ENCODE measurements at places on chromosomes 4 and X.

DNA sequence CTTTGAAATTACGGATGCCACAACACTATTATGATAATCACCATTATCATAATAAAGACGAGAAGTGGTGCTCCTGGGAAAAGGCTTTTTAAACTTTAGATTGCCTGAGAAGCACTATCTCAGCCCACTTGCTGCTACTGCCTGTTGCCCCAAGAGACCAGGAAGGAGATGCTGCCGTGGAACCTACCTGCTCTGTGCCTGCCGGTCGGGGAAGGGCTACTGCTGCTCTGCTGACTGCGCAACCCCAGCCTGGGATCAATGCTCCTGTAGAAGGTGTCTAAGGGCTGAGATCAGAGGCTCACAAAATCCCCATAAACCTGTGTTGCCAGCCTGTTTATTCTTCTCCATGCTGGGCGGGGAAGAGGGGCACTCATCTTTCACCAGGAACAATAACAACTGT lies 145.3 kb upstream of the VCX3B start:
- DNase-seq = no peak

- no peak for DNase-seq
Measured at GRCh38 chr4:176611951-176612350, 180.8 kb downstream of the VEGFC start.

GRCh38 chrX:23819385-23820234 lies 36.6 kb downstream of the SAT1 start:
- DNase-seq = no peak

- DNase-seq = no peak
Measured at GRCh38 chr4:24935856-24936255, 23.0 kb upstream of the CCDC149 start.

DNA sequence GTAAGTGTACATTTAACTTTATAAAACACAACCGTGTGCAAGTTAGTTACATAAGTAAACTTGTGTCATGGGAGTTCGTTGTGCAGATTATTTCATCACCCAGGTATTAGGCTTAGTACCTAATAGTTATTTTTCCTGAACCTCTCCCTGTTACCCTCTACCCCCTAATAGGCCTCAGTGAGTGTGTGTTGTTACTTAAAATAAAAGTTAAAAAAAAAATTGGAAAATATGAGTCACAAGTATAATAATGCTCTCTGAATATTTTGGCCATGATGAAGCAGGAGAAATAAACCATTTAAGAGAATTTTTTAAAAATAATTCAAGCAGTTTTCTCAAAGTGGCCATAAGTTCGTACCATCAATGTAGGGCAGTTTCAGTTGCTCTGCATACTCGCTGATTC lies 105.1 kb upstream of the GRID2 start:
- no peak for DNase-seq

GRCh38 chr4:115790812-115791211 lies 677.4 kb upstream of the NDST4 start:
- DNase-seq = no peak

DNA sequence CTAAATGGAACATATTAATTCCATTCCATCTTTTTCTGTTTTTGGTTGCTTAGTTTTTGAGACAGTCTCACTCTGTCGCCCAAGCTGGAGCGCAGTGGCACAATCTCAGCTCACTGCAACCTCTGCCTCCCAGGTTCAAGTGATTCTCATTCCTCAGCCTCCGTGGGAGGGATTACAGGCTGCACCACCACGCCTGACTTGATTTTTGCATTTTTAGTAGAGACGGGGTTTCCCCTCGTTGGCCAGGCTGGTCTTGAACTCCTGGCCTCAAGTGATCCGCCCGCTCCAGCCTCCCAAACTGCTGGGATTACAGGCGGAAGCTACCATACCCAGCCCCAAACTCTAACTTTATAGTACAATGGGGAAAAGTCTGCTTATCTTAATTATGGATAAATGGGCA lies 11.2 kb downstream of the HNRNPD start:
- DNase-seq = no peak

- no peak for DNase-seq
Measured at GRCh38 chr4:26467724-26468123, 22.6 kb downstream of the CCKAR start.

DNA sequence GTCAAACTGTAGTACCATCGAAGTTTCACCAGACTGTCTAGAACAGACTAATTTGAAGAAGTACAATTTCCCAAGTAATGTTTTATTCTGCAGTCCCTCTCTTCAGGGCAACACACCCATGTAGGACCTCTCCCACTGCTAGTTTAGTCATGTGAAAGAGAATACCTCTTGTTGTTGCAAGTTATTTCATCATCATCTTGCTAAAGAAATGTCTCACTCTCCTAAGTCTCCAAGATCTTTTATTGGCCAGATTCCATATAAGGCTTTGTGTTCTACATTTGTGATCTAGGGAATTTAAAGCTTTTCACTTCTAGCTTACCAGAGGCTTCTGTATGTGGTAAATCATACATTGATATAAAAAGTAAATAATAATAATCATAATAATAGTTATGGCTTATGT lies 745.3 kb upstream of the MAGEB2 start:
- DNase-seq = no peak

DNA sequence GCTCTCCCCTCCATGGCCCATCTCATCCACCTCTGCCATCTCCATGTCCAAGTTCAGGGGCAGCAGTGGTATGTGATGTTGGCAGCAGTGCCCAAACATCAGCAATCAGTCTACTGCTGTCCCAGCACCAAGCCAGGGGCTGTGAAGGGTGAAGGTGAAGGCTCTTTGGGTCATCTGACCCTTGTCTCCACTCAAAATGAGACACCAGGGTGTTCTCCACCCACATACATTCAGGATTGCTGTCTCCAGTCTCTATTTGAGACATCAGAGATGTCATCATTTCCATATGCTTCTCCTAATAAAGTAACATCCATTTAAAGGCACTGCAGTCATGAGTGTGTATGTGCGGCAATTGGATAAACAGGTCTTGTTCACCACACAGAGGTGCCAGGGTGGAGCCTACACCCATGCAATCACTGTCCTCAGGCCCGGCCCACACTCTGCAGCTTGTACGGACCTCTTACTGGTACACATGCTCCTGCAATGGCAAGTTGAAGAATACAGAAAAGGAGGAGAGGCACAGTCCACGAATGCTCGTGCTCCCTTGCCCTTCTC lies 22.2 kb downstream of the MAML3 start:
- no peak for DNase-seq

- peak; percentile 6 for DNase-seq
Measured at GRCh38 chr4:112818594-112818965, 181.6 kb downstream of the LARP7 start.

- DNase-seq = no peak
Measured at GRCh38 chr4:108850219-108850649, 87.4 kb upstream of the ETNPPL start.

- no peak for DNase-seq
Measured at GRCh38 chrX:113305496-113305895, 464.9 kb upstream of the AMOT start.

DNA sequence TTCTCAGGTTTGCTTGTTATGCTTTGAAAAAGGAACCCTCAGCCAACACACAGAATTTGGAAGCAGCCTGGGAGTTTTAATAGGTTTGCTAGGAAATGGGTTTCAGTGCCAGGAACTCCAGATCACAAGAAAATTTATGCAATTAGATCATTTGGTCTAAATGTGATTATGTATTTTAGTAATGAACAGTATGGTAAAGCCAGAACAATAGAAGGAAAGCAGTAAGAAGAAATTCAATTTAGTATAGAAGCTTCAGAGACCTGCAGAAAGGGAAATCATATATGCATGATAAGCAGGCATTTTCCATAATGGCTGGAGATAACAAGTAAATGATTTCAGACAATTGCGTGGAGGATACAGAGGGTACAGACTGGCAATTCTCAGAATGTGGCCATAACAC lies 184.7 kb downstream of the KCNIP4 start:
- DNase-seq = no peak

- no peak for DNase-seq
Measured at GRCh38 chr4:3313139-3313538, 20.3 kb downstream of the RGS12 start.

GRCh38 chr4:1812720-1813119 lies 19.6 kb downstream of the FGFR3 start:
- DNase-seq = no peak

GRCh38 chr4:7779432-7779768 lies 160.3 kb downstream of the AFAP1 start:
- no peak for DNase-seq

GRCh38 chr4:183876268-183876934 lies 28.7 kb upstream of the STOX2 start:
- DNase-seq = peak; percentile 63

- no peak for DNase-seq
Measured at GRCh38 chrX:24305905-24306304, 8.0 kb downstream of the SUPT20HL2 start.

DNA sequence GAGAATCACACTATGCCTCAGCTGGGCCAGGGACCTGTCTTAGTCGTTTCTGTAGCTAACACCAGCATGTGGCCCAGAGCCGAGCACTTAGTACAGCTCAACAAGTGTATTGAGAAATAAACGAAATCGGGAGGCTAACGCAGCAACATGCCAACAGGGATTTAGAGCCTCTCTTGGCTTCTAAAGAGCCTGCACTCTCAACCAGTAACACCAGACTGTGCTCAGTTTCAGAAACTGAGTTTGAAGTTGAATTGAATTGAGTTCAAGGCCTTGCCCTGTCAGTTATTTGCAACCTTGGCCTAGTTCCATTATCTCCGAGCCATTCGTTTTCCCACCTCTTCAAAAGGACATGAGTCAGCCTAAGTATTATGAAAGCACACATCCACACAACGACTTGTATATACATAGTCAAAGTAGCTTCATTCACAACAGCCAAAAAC lies 71.3 kb upstream of the LDB2 start:
- DNase-seq = no peak

DNA sequence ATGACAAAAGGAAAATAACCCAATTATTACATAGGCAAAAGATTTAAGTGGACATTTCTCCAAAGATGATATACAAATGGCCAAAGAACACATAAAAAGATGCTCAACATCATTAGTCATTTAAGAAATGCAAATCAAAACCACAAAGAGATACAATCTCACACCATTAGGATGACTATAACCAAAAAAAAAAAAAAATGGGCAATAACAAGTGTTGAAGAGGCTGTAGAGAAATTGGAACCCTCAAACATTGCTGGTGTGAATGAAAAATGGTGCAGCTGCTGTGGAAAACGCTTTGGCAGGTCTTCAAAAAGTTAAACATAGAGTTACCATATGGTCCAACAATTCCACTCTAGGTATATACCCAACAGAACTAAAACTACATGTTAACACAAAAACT lies 5.6 kb upstream of the PRDX4 start:
- DNase-seq = no peak

- no peak for DNase-seq
Measured at GRCh38 chrX:28599957-28600356, 12.7 kb downstream of the IL1RAPL1 start.

DNA sequence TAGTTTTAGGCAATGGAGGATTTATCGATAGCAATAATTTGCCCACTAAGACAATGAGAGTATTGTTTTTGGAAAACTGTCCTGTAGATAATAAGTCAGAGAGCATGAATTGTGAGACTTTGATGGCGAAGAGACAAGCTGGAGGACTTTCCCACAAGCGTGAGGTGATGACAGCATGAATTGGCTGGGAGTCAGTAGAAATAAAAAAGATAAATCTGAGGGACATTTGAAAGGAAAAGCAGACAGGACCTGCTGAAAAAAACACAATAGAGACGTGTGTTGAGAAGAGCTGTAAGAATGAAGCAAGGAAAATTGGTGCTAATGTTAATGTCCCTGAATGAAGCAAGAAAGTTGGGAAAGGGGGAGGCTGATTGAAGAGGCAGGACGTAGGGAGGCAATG lies 233.5 kb downstream of the DCTD start:
- no peak for DNase-seq

GRCh38 chr4:13920111-13920875 lies 292.8 kb upstream of the BOD1L1 start:
- DNase-seq = no peak

GRCh38 chrX:43000121-43000520 lies 222.2 kb upstream of the PPP1R2C start:
- no peak for DNase-seq

GRCh38 chr4:125734504-125734903 lies 419.7 kb downstream of the FAT4 start:
- DNase-seq = no peak

- no peak for DNase-seq
Measured at GRCh38 chrX:35680940-35681346, 117.2 kb upstream of the MAGEB16 start.

Data from substantia nigra (tissue), 51 donors.